ENCODE measurements at places on chromosomes 4 and X.

GRCh38 chr4:138405934-138406567 is 163.9 kb upstream of the SLC7A11 start:
- DNase-seq: no peak

DNA sequence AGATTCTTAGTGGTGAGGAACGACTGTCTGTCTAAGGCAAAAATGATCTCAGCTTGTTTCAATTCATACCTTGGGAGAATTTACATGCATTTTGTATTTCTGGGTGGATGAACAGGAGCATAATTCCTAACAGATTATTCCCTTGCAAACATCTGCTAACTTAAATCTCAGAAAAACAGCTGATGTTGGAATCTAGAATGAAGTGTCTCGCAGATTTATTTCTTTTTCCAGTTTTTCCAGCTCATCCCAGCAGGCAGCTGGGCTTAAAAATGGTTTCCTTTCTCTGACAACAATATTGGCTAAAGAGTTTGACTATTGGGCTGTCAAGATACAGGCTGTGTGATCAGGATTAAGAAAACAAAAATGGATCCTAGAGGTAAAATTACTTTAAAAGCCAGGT is 1.1 kb downstream of the LNX1 start:
- no peak for DNase-seq

GRCh38 chr4:40331961-40332360 is 3.2 kb upstream of the CHRNA9 start:
- no peak for DNase-seq

- DNase-seq: no peak
Observed at GRCh38 chrX:8314881-8315280, 143.8 kb upstream of the VCX2 start.

GRCh38 chrX:19350941-19351384 is 7.2 kb downstream of the PDHA1 start:
- DNase-seq: no peak

GRCh38 chrX:106415276-106415895 is 196.4 kb upstream of the RADX start:
- DNase-seq: no peak

DNA sequence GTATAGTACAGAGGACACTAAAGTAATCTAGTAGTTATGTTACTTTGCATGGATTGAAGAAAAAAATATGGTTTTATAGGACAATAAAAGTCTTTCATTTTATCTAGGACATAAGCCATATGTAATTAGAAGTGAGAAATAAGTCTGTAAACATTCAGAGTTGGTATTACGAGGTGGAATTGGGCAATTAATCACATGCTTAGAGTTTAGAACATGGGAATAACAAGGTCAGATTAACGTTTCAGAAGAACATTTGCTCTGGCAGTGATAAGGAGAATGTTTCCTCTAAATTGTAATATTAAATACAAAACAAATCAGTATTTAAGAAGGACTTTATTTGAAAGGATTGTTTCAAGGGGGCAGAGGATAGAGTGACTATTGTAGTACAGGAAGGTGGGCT is 15.6 kb upstream of the SULT1E1 start:
- DNase-seq: no peak

- no peak for DNase-seq
Observed at GRCh38 chrX:34325460-34325859, 193.3 kb upstream of the FAM47A start.

GRCh38 chrX:150326541-150327247 is 36.4 kb upstream of the MAMLD1 start:
- DNase-seq: no peak

GRCh38 chrX:149639568-149639967 is 8.0 kb upstream of the TMEM185A start:
- DNase-seq: no peak

GRCh38 chrX:12965131-12965940 is 9.6 kb upstream of the TMSB4X start:
- DNase-seq: no peak

- DNase-seq: no peak
Observed at GRCh38 chr4:121380776-121381462, at the start of gene QRFPR. QRFPR (minus strand) TSS chr4:121381018; CDS start chr4:121380647, 371 bp downstream.

DNA sequence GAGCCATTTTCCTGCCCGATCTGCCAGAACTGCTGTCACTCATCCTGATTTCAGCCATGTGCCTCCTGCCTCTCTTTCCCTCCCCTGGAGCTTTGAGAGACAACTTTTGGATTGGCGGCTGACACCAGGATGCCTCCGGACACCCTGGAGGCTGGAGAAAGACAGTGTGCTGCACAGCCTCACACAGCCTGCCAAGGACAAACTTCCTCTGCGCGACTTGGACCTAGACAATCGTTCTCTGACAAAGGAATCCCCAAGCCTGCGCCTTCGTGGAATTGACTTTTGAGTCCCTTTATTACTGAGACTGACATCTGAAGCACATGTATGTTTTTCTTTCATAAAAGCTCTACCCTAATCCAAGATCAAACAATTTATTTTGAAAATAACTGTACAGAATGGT is 10.8 kb upstream of the LDB2 start:
- DNase-seq: no peak

- no peak for DNase-seq
Observed at GRCh38 chrX:56564921-56565840, 1.8 kb downstream of the UBQLN2 start.

GRCh38 chr4:152099555-152099954 is 338.7 kb upstream of the GATB start:
- DNase-seq: no peak
